Bronchial smooth muscle cell (primary cell): ENCODE measurements at places on chromosomes 4 and X. TPM values are rescaled to one million over a fixed set of nuclear protein-coding genes. Genes with fewer than 3 reads are reported as not detected.

The FDCSP gene
- not detected in 2 replicates for total RNA-seq

The RASL11B gene
- 0.09 and 0.16 TPM in 2 replicates for total RNA-seq

The HTR2C gene
- not detected in 2 replicates for total RNA-seq

The FRMPD3 gene
- total RNA-seq, result under 0.01 and 0.09 TPM in 2 replicates

The SULT1E1 gene
- total RNA-seq, result 0.16 TPM in 1 of 2 replicates, not detected in the other

The MUC7 gene
- total RNA-seq, result not detected in 2 replicates

The PAGE5 gene
- not detected in 2 replicates for total RNA-seq

The SPANXB1 gene
- not detected in 2 replicates for total RNA-seq

The HAUS3 gene
- 2.7 and 5.4 TPM in 2 replicates for total RNA-seq

The EXOC1 gene
- 41.3 and 50.2 TPM in 2 replicates for total RNA-seq

The EMCN gene
- not detected in 2 replicates for total RNA-seq

The COX7B2 gene
- total RNA-seq, result not detected in 2 replicates

The SUPT20HL2 gene
- 0.16 TPM in 1 of 2 replicates, not detected in the other for total RNA-seq

The RIPPLY1 gene
- not detected in 2 replicates for total RNA-seq

The SRPX2 gene
- 26.0 and 36.9 TPM in 2 replicates for total RNA-seq

The OCIAD2 gene
- 44.1 and 83.2 TPM in 2 replicates for total RNA-seq

The GAGE12H gene
- not detected in 2 replicates for total RNA-seq

The XG gene
- 0.52 and 6.1 TPM in 2 replicates for total RNA-seq

The DCHS2 gene
- 0.09 TPM in 1 of 2 replicates, not detected in the other for total RNA-seq

The SAGE1 gene
- under 0.01 TPM in 1 of 2 replicates, not detected in the other for total RNA-seq

The RASSF6 gene
- total RNA-seq, result under 0.01 TPM in 1 of 2 replicates, not detected in the other

The UCP1 gene
- not detected in 2 replicates for total RNA-seq

The YY2 gene
- 0.94 and 1.4 TPM in 2 replicates for total RNA-seq

The PAGE2B gene
- total RNA-seq, result not detected in 2 replicates

The TCEAL2 gene
- 0.16 TPM in 1 of 2 replicates, not detected in the other for total RNA-seq

The FGD1 gene
- total RNA-seq, result 3.1 and 3.6 TPM in 2 replicates

The RHOXF1 gene
- not detected in 2 replicates for total RNA-seq

The TNIP3 gene
- total RNA-seq, result 0.32 and 0.43 TPM in 2 replicates

The KLKB1 gene
- 0.16 and 0.17 TPM in 2 replicates for total RNA-seq

The MTMR8 gene
- total RNA-seq, result 0.32 and 1.2 TPM in 2 replicates

The SERPINA7 gene
- total RNA-seq, result not detected in 2 replicates

The BTK gene
- total RNA-seq, result not detected in 2 replicates

The EFHC2 gene
- 0.43 and 0.95 TPM in 2 replicates for total RNA-seq

The TRIM2 gene
- 72.0 and 132 TPM in 2 replicates for total RNA-seq

The CFP gene
- total RNA-seq, result 0.17 and 0.47 TPM in 2 replicates

The MAGEB2 gene
- not detected in 2 replicates for total RNA-seq

The TMEM156 gene
- total RNA-seq, result 0.16 and 0.17 TPM in 2 replicates

The GPRASP3 gene
- total RNA-seq, result 9.1 and 9.8 TPM in 2 replicates

The RHOXF2 gene
- total RNA-seq, result not detected in 2 replicates

The TMPRSS11A gene
- total RNA-seq, result not detected in 2 replicates

The SPIN4 gene
- total RNA-seq, result 1.4 and 2.1 TPM in 2 replicates

The BRS3 gene
- total RNA-seq, result not detected in 2 replicates

The ADH7 gene
- 0.32 TPM in 1 of 2 replicates, not detected in the other for total RNA-seq

The UGT8 gene
- not detected in 2 replicates for total RNA-seq

The CFAP47 gene
- under 0.01 TPM in 1 of 2 replicates, not detected in the other for total RNA-seq

The LIMCH1 gene
- total RNA-seq, result 0.17 and 4.9 TPM in 2 replicates

The REST gene
- 11.3 and 20.0 TPM in 2 replicates for total RNA-seq

The PFKFB1 gene
- total RNA-seq, result 0.16 TPM in 1 of 2 replicates, not detected in the other

The CXCL9 gene
- not detected in 2 replicates for total RNA-seq

The UGT2B17 gene
- total RNA-seq, result not detected in 2 replicates

The GRSF1 gene
- 69.4 and 80.4 TPM in 2 replicates for total RNA-seq

The CLIC2 gene
- 13.7 and 21.0 TPM in 2 replicates for total RNA-seq
